Stimulated activated CD8-positive, alpha-beta memory T cell treated with anti-CD3 and anti-CD28 coated beads, Interleukin-4, amount 100 ng/mL, for 1 hour (primary cell): ENCODE measurements at places on chromosomes 3 and 15.

DNA sequence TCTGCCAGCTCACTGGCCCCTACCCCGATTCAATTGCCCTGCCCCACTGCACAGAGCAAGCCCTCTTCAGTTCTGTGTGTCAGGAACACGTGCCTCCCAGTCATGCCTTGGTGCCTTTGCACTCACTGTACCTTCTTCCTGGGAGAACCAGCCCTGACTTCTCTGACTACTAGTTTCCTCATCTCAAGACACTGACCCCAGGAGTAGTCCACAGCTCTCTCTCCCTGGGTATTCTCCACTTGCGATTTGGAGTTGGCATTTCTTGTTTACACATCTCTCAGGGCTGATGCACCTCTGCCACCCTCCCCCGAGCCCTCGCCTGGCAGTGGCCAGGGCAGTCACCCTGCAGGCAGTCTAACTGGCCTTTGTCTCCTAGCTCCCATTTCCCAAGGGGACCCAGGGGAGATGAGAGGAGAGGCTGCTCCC, 5.7 kb downstream of the CISH start:
- DNase-seq = no peak

DNA sequence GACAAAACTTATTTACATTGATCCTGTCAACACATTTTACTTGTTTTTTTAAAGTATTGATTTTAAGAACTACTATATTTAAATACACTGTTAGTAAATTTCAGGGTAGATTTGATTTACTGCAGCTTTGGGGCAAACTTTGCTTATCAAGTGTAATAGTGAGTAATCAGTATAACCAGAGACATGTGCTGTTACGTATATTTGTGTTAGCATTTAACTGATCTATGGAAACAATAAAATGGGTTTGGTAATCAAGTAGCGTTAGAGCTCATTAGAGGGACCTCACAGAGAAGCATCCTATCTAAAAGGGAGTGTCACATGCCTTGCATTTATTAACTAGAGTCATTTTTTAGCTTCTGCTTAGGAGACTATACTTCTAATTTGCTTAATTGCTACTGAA, 131.5 kb upstream of the ALCAM start:
- DNase-seq = no peak

GRCh38 chr3:8653800-8654408, 9.3 kb upstream of the SSUH2 start:
- no peak for DNase-seq

GRCh38 chr3:173411375-173411973, 13.9 kb downstream of the NLGN1 start:
- no peak for DNase-seq

DNA sequence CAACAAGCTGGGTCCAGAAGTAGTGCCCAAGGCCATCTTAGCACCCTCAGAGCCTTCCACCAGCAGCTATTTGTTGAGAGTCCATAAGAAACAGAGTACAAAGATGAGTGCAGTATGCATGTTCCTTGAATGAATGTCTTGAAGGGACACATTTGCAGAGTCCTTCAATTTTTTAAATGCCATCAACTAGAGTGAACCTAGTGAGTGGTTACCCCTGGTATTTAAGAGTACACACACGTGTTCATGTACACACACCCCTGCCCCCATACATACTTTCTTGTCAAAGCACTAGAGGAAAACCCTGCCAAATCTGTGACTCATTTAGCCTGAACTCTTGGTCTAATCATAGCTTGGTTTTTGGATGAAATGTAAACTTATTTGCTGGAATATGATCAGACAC, 84.5 kb upstream of the GALNT15 start:
- no peak for DNase-seq

DNA sequence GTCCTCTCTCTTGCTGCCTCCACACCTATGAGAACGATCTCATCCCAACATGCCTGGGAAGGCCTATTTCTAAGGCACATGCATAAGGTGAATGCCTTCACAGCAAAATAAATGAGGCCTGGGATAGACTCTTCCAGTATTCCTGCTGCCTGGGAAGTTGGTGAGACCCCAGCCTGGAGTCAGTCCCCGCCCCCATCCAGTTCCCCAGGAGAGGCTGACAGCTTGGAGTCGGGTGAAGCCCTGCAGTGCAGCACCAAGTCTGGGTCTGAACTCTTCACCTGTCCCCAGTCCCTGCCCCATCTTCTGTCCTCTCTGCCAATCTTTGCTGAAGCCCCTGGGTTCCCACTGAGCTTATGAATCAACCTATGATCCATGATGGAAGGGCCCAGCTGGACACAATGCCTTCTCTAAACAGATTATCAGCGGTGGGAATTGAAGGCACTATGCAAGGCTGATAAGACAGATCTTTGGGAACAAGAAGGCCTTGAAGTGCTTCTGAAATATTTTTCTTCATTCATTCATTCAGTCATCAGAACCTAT, 10.2 kb upstream of the APBA2 start:
- DNase-seq = no peak

DNA sequence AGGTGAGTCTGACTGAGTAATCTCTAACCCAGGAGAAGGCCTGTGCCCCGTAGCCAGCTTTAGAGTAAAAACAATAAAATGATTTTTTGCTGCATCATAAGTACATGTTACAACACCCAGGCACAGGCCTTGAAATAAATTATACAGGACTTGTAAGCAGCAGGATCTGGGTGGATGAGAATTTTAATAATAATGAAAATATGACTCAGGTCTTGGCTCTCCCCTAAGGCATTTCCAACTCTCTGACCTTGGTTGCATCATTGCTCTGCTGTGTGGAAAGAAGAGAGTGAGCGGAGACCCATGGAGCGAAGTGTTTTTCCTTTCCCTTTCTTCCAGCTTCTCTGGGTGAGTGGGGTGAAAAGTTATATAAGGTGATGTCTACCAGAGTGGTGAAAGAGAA, 44.6 kb downstream of the EOMES start:
- no peak for DNase-seq

- no peak for DNase-seq
Observed at GRCh38 chr15:80405970-80406369, 1.8 kb downstream of the ARNT2 start.

GRCh38 chr3:59867185-59868002, 817.6 kb upstream of the CFAP20DC start:
- DNase-seq = no peak

- no peak for DNase-seq
Observed at GRCh38 chr3:68764554-68764953, 167.8 kb downstream of the TAFA4 start.

DNA sequence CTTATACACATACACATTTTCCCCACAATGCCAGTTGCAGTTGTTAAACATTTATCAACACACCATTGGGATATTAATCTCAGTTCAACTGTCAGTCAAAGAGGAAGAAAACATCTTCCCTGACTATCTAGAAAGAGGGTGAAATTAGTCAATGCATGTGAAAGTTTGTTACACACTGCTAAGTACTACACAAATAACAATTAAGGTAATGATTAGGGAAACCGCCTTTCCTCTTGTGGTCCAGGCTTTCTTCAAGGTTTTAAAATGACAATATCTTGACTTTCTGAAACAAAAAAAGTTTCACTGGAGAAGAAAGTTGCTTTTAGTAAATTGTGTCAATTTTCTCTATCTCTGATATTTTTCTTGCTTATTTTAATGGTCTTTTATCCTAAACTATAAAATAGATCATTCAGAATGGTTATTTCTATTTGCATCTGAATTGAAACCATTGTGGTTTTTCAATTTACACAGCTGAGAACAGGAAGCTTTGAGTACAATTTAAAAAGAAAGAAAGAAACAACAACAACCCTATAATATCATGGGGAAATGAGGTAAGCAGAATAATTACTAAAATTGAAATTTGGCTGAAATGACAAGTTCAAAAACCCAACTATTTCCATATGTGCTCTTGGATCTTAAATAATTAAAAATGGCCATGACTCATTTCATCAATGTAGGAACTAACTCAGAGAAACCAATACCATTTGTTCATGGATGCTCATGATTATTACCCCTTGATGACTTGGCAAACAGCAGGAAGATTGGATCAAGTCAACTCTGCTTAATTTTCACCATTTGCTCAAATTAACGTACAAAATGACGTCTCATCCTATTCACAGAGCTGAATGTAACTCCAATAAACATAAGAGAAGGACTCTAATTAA, 31.7 kb downstream of the GPR149 start:
- no peak for DNase-seq

DNA sequence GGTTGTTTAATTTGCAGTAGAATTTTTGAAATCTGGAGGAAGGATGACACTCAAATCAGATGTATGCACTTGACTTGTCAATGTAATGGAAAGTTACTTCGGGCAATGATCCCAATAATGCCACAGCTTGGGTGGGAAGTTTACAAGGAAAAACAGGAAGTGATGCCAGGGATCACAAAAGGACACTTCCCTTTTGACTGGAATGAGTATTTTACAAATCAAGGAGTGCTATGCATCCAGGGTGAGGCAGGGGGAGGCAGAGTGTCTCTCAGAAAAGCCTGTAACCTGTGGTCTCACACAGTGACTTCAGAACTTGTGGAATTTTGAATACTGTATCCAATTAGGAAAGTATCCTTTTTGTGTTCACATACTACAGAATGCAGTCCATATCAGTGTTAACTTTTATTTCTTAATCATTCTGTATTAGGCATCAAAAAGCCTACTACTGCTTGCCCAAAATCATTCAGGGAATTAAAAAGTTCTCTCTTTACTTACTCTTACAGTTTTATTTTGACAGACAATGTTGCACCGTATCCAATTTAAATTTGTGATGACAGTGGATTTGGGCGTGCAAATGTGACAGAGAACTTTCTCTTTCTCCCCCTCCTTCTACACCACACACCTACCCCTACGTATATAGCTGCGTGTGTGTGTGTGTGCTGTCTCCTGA, 445.1 kb downstream of the MECOM start:
- DNase-seq = no peak

GRCh38 chr3:150410311-150411105, 2.4 kb downstream of the TSC22D2 start:
- no peak for DNase-seq

DNA sequence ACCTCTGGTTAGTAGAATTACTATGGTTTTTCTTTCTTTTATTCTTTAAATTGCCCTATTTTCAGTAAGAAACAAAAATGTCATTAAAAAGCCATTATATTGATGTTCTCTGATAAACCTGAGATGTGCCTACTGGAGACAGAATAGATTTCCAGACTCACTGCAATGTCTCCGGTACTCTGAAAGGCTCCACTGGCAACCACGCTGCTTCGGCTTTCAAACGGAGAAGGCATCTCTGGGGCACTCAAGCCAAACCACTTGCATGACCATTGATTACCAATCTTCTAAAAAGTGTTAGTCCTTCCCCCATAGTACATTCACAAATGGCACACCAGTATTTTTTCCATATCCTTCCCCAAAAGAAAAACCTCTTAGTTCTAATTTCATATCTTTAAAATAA, 82.6 kb downstream of the CBLB start:
- no peak for DNase-seq

- DNase-seq = no peak
Observed at GRCh38 chr3:152742368-152743347, 92.3 kb upstream of the P2RY1 start.

DNA sequence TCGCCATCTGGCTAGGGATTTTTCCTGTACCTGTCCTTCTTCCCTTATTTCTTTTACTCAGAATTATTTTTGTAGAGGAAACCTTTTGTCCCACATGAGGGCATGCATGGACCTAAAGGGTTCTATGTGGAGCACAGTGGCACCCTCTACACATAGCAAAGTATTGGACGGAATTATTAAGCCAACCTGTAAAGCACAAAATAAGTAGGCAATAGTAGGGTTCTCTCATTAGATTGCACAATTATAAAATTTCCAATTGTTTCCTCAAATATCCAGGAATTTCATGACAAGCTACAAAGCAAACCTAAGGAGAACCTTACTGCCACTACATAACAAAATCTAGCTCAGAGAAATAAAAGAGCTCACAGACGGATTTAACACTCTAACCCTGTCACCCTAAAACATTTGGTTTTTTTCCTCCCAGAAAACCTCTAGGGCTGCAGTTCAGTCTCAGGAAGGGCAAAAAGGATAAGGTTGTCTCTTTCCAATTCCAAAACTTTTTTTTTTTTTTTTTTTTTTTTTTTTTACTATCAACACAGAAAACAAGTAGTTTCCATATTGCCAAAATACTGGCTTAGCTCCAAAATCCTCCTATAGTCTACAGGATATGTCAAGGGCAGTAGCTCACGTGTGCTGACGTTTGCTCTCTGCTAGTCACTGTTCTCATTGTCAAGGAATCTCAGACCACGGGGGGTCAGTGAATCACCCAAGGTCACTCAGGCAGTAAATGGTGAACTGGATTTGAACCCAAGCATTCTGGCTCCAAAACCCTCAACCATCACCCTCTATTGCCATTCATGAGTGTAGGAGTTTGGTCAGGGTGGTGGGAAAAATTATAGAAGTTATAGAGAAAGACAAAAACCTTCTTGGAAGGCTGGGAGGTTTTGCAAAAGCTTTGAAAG, 52.3 kb downstream of the NCEH1 start:
- no peak for DNase-seq

DNA sequence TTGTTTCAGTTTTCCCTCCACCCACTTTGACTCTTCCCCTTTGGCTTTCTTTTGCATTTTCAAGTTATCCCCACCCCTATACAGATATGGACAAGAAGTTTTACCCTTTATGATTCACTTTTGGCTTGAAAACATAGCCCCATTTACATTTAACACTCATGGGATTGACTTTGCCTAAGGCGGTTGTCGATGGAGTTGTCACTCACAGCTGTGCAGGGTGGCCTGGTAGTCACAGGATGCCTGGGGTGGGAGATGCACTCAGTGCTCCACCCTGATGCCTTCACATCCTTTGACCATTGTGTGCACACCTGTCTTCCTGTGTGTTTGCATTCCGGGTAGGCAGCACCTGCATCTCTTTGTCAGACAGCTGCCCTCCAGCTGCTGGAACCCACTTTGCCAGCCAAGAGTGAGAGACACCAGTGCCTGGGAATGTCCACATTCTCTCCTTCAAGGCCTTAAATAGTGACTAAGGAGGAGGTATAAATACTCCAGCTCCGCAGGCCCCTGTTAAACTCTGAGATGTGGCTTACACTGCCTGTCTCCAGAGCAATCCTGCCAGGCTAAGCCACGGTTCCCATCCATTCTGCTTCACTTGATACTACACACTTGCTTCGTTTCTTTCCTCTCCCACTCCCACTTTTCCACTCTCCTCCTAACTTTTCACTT, 191.5 kb upstream of the SLC24A5 start:
- no peak for DNase-seq

DNA sequence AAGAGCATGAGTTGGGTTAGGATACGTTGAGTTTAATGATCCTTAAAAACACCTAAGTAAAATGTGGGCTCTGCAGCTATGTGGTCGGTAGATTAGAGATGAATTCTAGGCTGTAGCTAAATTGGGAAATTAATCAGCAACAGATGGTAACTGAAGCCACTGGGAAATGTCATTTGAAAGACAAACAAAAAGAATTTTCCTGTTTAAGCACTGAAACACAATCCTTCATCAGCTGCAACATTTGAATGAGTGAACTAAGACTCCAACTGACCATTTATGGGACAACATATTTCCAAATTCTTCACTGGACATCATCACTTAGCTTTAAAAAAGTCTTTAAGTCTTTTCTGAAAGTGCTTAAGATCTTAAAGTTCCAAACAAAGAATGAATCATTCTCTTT, 226.9 kb downstream of the ZNF385D start:
- DNase-seq = no peak

DNA sequence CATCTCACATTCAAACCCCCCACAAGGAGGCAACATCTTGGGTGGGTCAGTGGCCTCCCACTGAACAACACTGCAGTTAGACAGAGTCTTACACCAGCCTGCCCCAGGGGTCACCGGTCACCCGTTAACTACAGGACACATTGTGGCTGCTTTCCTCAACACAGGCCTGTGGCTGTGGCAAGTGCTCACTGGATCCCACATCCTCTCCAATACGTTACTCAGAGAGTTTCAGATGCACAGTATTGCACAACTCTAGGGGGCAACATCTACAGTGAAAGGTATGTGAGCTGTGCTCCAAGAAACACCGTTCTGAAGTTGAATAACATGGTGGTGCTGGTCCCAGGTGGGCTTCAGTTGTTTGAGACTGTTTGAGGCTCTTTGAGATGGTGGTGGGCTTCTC, 41.0 kb downstream of the CTDSPL start:
- DNase-seq = no peak
